ENCODE measurements at places on chromosomes 16 and 17.

DNA sequence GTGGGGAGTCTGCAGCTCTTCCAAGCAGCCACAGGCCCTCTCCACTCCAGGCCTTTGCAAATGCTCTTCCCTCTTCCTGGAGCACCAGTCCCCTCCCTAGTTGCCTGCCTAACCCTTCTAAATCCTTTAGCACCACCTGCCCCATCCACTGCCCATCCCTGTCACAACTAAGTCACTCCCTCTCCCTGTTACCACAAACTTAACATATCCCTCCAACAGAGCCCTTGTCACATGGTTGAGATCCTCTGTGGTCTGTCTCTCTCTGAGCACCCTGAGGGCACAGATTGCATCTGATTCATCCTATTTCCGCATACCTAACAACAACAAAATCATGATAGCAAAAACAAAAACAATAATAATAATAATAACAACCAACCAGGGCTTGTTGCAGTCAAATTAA, 11.0 kb upstream of the BEAN1 start:
- no peak for DNase-seq

DNA sequence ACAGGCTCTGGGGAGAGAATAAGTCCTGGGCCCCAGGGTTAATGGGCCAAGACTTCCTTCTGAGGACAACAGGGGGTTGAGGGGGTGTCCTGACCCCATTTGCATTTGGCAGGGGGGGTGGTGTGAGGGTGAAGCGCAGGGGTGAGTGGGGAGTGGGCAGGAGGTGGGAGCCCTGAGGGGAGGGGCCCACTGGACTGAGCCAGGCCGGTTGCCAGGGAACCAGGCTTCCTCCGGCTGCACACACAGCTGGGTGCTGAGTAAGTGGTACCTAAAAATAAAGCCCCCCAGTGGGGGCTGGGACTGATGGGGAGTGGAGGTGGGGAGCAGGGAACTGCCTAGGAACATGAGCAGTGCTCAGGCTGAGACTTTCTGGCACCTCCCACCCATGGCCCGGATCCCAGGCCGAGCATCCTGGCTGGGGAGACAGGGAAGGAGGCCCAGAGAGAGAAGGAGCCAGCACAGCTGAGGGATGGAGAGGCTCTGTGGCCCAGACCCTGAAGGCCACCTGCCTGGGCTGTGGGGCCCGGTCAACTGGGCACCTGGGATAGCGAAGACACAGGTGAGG, 7.5 kb upstream of the RASD1 start:
- DNase-seq, result no peak

DNA sequence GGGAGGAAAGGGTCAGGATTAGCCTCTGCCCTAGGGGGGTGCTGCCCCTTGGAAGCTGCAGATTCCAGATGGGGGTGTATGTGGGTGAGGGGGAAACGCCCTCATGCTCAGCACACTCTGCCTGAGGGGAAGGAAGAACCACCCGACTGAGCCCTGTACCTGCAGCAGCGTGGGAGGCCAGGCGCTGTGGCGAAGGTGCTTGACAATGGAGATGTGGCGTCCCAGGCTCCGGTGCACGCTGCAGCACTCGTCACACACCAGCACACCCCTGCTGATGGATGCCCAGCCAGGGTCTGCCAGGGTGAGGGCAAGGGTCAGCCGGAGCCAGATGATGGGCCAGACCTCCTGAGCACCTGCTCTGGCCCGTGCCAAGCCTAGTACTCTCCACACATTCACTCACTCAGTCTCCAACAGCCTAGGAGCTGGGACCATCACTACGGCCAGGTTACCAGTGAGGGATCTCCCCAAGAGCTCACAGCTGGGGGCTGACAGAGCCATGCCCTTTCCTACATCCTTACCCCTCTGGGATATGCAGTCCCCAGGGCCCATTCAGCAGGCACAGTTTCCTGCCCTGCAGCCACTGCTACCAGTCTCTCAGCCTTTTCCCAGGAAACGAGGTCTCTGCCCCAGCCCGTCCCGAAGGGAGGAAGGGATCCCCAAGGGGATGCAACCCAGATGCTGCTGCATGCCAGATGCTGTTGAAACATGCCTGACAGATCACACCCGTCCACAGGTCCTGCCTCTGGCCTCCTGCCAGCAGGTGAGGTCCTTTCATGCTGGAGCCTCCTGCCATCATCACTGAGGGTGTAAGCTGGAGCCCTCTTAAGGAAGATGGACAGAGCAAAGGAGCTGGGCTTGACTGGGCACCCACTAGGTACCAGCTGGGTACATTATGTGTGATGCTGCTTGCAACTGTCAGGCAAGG, 5.9 kb downstream of the GIT1 start:
- no peak for DNase-seq

DNA sequence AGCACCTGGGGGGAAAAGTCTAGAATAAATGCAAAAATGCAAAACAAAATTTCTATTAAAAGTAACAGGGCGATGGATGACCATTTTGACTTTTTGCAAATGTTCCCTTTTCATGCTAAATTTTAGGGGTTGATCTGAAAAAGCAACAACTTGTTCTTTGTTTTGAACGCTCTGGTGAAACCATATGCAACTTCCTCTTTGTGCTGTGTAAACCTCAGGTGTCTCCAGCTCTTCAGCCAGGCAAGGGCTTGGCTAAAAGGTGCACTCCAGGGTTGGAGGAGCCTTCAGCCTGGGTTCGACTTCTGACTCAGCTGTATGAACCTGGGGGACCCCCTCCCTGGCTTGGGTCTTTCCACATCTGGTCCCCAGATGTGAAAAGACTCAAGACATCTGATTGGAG, 9.5 kb downstream of the IRF8 start:
- no peak for DNase-seq

DNA sequence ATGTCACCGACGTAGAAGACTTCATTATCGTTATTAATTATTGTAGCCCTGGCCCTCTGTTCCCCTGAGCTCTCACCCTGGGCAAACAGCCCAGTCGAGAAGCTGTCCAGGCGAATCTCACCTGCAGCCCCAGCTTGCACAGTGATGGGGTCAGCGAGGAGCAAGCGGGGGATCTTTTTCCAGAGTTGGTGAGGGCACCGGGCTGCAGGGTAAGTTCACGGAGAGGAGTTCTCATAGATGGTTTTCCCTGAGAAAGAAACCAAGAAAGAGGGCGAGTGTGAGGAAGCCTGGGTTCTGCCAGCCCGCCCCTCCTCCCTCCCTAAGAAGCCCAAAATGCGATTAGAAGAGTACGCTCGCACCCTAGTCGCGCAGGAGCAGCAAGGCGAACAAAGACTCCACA, 436 bp downstream of the SPAG5 start:
- DNase-seq, result no peak

DNA sequence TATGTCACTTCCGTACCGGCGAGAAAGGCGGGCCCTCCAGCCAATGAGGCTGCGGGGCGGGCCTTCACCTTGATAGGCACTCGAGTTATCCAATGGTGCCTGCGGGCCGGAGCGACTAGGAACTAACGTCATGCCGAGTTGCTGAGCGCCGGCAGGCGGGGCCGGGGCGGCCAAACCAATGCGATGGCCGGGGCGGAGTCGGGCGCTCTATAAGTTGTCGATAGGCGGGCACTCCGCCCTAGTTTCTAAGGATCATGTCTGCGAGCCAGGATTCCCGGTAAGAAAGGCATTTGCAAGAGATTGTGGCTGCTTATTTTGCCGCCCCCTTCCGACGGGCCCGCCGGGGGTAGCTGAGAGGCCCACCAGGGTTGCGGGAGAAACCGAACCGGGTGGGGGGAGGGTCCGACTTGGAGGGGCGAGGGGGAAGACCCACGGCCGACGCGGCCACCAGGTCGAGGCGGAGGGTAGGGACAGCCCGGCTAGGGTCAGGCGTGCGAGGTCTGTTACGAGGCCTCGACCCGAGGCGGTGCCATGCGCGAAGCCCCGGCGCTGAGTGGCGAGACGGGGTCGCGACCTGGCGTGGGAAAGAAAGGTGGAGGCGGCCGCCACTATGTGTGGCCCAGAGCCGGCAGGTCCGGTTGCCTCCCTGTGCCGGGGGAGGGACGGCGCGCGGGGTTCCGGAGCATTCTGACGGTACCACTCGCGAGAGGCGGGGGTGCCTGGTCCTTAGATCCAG, 6.7 kb upstream of the CD68 start:
- DNase-seq, result peak; percentile 98

DNA sequence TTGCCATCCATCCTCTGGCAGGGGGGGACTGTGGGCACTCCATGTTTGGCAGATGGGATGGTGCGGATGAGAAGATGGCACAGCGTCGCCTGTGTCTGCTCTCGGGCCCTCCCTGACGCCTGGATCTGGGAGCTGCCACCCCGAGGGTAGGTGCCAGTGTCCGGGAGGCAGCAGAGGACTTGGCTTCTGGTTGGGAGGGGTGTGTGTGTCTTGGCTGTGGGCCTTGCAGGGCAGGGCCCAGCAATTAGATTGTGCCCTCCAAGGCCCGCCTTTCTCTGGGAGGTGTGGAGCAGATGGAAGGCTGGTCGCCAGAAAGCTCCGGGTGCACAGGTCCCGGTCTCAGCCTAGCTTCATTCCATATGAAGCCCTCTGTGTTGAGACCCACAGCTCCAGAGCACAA, 1.4 kb downstream of the RAP1GAP2 start:
- DNase-seq, result no peak

- DNase-seq, result no peak
Measured at GRCh38 chr16:19583665-19584300, 28.3 kb downstream of the VPS35L start.

GRCh38 chr17:74369221-74369620, 1.9 kb downstream of the GPR142 start:
- DNase-seq, result no peak

- DNase-seq, result no peak
Measured at GRCh38 chr17:34974179-34974578, 6.1 kb upstream of the LIG3 start.

GRCh38 chr16:47492428-47493377, 31.6 kb downstream of the PHKB start:
- DNase-seq, result no peak

DNA sequence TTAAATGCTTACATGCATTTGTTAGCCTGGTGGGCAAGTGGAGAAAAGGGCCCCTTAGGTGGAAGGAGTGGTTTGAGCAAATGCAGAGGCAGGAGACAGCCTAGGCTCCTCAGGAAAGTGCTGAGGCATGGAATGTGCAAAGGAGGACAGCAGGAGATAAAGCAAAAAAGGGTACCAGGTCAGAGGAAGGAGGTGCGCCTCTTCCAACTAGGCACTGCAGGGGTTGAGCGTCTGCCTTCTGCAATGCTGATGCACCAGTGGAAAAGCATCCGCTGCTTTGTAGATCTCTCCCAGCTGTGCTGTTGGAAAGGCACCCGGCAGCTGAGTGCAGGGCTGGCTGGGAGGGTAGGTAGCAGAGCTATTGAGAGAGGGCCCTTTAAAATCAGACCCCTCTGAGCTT, 287.0 kb upstream of the XYLT1 start:
- DNase-seq, result no peak

GRCh38 chr16:86576591-86577313, 1.6 kb upstream of the FOXL1 start:
- no peak for DNase-seq

- no peak for DNase-seq
Measured at GRCh38 chr16:6891496-6891895, 441.1 kb upstream of the RBFOX1 start.

- no peak for DNase-seq
Measured at GRCh38 chr17:48646183-48647102, 20.3 kb upstream of the HOXB9 start.

DNA sequence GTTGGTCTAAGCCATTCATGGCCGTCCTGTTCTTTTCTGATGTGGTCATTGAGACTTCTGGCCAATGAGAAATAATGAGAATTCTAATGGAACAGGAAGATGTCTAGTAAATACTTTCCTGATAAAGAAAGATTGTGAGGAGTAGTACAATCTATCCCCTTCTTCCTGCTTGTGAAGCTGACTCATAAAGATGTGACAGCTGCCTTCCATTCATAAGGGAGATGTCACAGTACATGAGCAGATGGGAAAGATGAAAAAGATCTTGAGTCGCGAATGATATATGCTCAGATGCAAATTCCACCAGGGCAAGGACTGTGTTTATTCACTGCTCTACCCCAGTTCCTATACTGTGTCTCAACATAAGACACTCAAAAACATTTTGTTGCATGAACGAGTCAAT, 111.7 kb upstream of the FOXF1 start:
- no peak for DNase-seq

DNA sequence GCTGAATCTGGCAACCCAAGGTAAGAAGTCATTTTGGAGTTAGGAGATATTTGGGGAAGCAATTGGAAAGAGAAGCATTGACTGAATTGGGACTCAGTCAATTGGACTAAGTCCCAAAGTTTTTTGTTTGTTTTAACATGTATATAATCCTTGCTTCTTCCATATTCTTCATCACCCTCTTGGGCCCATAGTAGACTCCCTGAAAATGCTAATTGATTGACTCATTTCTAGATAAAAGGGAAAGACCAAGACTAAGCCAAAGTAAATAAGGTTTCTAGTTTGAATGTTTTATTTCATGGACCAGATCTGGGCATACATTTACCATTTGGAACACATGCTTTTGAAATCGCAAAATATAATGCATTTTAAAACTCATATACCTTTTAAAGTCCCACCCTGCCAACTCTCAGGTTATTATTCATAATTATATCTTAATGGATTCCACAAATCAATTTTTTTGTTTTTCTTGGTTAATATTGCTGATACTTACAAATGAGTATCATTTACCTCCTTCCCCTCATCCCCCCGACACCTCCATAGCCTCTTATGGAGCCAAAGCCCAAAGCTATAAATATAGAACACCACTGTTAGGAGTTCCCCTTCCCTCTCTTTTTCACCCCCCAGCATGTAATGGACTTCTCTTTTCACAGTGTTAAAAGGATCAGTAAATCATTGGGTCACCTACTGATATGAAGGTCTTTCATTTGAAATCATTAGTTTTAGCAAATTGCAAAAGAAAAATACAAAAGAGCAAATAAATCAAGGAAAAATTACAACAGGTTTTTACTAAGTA, 674.0 kb upstream of the SOX9 start:
- DNase-seq, result no peak

- DNase-seq, result no peak
Measured at GRCh38 chr17:603406-604114, 111.1 kb downstream of the VPS53 start.

DNA sequence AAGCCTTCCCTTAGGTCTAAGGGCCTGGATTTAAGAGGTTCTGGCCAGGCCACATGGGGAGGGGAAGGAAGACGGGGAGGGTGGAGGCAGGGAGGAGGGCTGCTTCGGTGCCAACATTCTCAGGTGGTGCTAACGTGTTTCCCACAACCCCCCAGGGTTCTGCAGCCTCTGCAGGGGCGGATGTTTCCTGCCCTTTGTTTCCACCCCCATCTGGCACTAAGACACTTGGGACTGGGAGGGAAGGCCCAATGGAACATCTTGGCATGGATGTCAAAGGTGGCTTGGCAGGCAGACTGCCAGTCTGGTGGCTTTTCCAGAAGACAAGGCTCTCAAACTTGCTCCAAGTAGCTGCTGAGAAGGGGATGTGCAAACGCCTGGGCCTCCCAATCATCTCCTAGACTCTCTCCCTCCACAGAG, 12.7 kb downstream of the HIC1 start:
- DNase-seq, result no peak

DNA sequence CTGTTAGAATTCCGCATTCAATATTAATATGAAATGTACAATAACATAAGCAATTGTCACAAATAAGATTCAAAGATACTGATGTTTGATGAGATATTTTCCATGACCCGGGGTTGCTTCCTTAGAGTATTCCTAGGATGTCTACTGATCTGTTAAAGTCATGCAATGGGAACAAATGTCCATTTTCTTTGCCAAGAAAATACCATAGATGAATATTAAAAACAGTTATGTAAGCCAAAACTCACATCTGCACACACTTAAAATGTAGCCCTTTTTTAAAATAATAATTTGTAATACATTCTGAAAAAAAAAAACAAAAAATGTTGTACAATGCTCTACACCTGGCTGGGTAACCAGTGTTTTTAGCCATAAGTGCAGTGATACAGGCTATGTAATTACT, 259.4 kb upstream of the AXIN2 start:
- DNase-seq, result no peak

- no peak for DNase-seq
Measured at GRCh38 chr17:9054126-9054975, 33.0 kb downstream of the NTN1 start.
